T-helper 17 cell (primary cell): ENCODE measurements at places on chromosomes 3 and 15.
A peak's percentile ranks its signal among the peaks of the same experiment; 100 is the strongest.

DNA sequence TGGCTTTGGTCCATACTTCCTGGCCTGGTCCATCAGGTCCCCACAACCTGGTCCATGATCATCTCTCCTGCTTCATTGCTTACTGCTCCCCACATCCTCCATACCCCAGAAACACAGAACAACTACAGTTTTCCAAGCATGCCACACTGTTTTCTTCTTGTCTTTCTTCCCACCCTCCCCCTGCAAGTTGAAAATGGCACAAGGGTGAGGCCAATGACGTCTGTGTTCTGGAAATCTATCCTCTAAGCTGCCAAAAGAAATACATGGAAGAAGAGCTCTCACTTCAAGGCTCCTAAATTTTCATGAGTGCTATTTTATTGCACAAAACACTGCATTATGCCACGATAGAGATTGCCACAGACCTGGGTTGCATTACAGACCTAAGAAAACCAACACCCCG lies 404.4 kb downstream of the VPS13C start:
- no peak for DNase-seq

GRCh38 chr15:78216276-78217104 lies 17.9 kb downstream of the ACSBG1 start:
- no peak for DNase-seq

GRCh38 chr3:27632431-27633223 lies 89.5 kb downstream of the EOMES start:
- DNase-seq = peak; percentile 35

DNA sequence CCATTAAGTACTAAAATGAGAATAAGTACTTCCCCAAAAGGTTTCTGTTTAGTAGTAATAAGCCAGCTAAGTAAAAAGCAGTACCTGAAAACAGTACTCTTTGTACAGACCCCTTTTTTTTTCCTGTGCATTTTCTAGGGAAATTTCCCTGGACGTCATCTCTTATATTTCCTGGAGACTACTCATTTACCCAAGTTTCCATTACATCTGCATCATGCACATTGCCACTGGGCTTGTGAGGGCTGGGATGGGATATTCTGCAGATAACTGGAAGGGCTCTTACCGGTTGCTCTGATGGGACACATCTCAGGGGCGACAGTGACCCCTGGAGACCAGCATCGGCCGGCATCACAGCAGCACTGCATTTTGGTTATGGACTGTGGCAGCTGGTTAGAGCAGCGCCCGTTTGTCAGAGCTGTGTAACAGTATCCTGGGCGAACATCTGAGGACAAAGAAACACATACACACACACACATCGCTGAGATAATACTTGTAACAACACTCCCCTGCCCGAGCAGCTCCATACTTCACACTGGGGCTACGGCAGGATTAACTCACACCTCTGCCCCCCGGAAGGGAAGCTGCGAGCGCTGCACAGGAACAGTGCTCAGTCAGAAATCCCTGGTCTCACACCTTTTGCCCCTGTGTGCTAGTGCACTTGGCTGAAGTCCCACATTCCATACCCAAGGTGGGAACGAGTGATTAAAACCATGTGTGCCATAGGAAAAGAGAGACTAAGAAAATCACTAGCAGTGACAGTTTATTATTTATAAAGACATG lies 124.9 kb downstream of the FBN1 start:
- no peak for DNase-seq

- no peak for DNase-seq
Observed at GRCh38 chr3:59817511-59817910, 767.7 kb upstream of the CFAP20DC start.

DNA sequence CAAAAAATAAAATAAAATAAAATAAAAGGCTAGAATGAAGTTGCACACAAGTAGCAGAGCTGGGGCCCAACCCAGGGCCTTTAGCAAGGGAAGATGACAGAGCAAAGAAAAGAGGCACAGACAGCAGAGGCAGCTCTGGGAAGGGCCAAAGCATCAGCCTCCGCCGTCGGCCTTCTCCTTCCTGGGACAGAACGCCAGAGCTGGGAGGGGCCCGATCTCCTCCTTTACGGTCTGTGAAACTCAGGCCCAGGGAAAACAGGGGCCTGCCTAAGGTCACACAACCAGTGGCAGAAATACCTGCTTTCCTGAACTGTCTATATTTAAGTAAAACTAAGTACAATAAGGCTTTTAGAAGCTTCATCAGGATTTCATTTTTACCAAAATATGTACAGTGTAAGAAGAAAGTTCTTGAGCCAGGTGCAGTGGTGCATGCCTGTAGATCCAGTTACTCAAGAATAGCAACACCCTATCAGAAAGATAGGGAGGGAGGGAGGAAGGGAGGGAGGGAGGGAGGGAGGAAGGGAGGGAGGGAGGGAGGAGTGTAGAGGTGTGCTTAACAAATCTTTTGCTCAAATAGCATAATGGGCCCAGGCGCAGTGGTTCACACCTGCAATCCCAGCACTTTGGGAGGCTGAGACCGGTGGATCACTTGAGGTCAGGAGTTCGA lies 43.0 kb upstream of the MUC4 start:
- DNase-seq = no peak

DNA sequence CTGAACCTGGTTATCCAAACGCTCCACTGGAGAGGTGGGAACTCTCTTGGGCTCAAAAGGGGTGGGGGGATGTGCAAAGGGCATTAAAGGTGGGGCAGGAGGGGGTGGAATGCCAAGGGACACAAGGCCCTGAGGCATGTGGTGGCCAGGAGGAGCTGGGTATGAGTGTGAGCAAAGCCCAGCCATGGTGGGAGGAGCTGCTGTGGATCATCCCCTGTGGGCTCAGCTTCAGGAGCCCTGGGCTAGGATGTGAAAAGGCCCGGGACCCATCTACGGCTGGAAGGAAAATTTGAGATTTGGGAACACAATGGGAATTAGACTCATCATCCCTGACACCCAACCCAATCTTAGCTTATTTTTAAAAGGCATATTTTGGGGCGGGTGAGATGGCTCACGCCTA lies 33.3 kb downstream of the MGLL start:
- no peak for DNase-seq

- no peak for DNase-seq
Observed at GRCh38 chr15:71800190-71800589, 10.2 kb upstream of the NR2E3 start.

DNA sequence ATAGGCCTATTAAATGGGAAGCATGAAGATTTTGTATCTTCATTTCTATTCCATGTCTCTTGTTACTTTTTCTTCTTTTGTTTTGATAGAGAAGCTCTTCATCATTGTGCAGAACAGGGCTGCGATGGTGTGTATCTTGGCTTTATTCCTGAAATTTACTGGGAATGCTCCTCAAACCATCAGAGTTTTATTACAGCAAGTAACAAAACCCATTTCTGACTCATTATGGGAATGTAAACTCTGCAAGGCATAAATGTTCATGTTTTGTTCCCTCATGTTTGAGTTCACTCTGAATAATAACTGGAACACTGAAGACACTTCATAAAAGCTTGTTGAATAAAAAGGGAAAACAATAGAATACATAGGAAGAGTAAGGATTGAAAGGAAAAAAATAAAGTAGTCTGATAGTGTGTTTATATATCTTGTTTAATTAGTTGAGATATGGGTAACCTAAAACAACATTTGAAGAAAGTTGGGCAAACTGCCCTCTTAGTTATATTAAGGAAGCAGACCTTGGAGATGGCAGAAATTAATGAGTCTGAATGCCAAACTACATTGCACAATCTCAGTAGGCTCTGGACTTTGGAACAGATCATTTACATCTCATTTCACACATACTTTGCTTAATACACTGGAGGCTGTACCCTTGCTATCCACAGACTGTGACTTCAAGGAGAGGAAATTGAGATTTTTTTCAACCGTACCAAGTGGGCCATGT lies 521.5 kb downstream of the GRM7 start:
- no peak for DNase-seq

DNA sequence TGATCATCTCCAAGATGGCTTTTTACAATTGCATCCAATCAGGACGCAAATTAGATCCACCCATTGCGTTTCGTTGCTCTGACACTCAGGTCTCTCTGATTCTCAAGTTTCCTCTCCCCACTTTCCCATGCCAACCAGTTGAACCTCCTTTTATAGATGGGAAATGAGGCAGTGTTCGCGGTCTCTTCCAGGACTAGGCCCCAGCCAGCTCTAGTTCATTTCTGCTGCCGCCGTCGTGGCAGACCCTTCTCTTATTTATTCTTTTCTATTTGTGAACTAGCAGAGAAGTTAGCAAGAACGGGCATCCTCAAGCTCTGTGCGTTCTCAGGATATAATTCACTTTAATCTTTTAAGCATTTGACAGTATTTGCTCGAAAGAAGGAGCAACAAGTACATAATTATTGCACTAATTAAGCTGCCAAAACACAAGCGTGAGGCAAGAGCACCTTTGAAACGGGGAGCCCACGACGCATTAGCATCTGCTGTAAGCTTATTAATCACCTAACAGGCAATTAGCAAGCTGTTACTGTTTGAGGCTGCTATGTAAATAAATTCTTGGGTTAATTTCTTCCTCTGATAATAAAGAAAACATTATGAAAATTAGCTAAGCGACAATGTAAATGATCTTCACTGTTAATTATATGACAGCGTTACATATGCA lies 246.4 kb upstream of the TLE3 start:
- DNase-seq = no peak

DNA sequence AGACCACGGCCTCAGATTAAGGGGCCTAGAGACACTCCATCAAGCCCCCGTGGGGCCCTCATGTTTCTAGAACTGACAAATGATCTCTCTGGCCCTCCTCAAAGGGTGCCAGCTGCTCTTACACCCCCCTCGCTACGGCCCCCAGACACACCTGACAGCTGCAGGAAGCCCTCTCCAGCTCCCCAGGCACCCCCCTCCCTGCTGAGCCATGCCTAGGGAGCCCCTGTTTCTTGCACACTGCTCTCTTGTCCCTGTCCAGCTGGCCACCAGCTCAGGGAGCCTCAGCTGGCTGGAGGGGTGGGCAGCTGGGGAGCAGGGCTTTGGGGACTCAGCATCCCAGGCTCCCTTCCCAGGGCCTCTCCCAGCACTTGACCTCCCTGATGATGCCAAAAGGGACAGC lies 14.8 kb downstream of the TNK2 start:
- DNase-seq = no peak

GRCh38 chr3:141537856-141538255 lies 51.0 kb downstream of the RASA2 start:
- no peak for DNase-seq

- DNase-seq = no peak
Observed at GRCh38 chr3:35705904-35706303, 66.6 kb downstream of the ARPP21 start.
